K562 (cell line): ENCODE measurements at places on chromosomes 2 and 18. TPM values are rescaled to one million over a fixed set of nuclear protein-coding genes. Genes with fewer than 3 reads are reported as not detected.

The TANC1 gene
- 0.13 and 0.20 TPM in 2 replicates for total RNA-seq

The BCL2 gene
- total RNA-seq = 1.1 and 1.2 TPM in 2 replicates

The CHRNG gene
- not detected in 2 replicates for total RNA-seq

The NT5DC4 gene
- total RNA-seq = 4.7 and 6.8 TPM in 2 replicates

The CYP27A1 gene
- total RNA-seq = 0.20 and 0.34 TPM in 2 replicates

The RGPD4 gene
- total RNA-seq = not detected in 2 replicates

The PKDCC gene
- 1.3 and 1.5 TPM in 2 replicates for total RNA-seq

The CRIM1 gene
- total RNA-seq = 0.24 and 0.27 TPM in 2 replicates

The KCNG3 gene
- not detected in 2 replicates for total RNA-seq

The TRABD2A gene
- 0.31 and 0.33 TPM in 2 replicates for total RNA-seq

The SKOR2 gene
- not detected in 2 replicates for total RNA-seq

The GRP gene
- total RNA-seq = not detected in 2 replicates

- no peak for DNase-seq
Measured at GRCh38 chr2:184589261-184589660, 9.1 kb upstream of the ZNF804A start.

- no peak for DNase-seq
Measured at GRCh38 chr2:204127238-204127637, 190.7 kb downstream of the ICOS start.

DNA sequence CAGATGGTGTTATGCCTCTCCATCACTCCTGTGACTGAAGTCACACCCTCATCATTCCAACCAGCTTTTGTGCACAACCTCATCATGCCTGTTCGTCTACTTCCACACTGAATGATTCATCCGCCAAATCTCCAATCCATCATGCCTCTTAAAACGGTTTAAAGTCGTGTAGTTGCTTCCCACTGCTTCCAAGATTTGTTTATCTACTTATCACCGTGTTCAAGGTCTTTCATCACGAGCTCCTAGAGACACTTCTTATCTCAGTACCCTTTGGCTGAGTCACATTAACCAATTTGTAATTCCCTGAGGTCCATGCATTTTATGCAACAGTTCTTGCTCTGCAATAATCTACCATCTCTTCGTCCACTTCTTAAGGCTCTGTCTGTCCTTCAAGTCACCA, 592.3 kb upstream of the ID2 start:
- DNase-seq = no peak

DNA sequence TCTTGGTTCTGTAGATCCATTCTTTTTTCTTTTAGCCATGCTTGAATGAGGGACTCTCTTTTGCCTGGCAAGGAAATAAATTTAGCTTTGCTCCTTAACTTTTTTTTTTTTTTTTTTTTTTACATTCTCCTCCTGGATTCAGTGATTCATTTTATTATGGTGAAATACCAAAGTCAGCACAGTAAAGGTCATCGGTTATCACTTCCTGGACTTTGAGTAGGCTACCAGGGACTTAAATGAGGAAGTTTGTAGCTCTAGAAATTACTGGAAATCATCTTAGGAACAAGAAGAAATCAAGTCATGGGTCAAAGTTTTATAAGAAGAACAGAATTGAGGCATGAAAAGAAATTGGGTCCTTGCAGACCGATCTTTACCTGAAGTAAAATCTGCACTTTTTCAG, 75.0 kb downstream of the SOCS6 start:
- no peak for DNase-seq

GRCh38 chr2:136212426-136213378, 94.8 kb upstream of the CXCR4 start:
- no peak for DNase-seq

GRCh38 chr2:151315381-151315903, 26.0 kb upstream of the NMI start:
- no peak for DNase-seq

GRCh38 chr18:73520229-73520628, 627.4 kb downstream of the FBXO15 start:
- DNase-seq = no peak

- no peak for DNase-seq
Measured at GRCh38 chr2:168053676-168054075, 193.7 kb downstream of the STK39 start.

- DNase-seq = no peak
Measured at GRCh38 chr2:139230881-139231280, 450.7 kb upstream of the NXPH2 start.

GRCh38 chr18:58392324-58393000, 236.4 kb downstream of the ALPK2 start:
- DNase-seq = no peak

DNA sequence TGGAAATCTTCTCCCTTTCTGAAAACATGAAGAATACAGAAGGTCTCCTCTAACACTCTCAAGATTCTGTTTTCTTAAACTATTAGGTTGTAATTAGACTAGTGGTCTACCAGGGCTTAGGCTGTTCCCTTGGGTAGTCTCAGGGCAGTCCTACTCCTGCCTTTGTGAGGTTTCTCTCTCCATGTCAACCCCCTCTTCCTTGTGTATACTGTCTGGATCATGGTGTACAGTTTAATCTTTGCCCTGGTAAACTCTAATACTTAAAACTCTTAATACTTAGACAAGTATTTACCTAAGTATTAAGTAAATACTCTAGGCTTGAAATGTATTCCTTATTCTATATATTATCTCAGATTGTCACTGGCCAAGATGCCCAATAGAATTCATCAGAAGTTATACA, 480.3 kb upstream of the TNP1 start:
- no peak for DNase-seq

GRCh38 chr2:1886405-1886992, 142.2 kb upstream of the PXDN start:
- DNase-seq = peak; percentile 67

DNA sequence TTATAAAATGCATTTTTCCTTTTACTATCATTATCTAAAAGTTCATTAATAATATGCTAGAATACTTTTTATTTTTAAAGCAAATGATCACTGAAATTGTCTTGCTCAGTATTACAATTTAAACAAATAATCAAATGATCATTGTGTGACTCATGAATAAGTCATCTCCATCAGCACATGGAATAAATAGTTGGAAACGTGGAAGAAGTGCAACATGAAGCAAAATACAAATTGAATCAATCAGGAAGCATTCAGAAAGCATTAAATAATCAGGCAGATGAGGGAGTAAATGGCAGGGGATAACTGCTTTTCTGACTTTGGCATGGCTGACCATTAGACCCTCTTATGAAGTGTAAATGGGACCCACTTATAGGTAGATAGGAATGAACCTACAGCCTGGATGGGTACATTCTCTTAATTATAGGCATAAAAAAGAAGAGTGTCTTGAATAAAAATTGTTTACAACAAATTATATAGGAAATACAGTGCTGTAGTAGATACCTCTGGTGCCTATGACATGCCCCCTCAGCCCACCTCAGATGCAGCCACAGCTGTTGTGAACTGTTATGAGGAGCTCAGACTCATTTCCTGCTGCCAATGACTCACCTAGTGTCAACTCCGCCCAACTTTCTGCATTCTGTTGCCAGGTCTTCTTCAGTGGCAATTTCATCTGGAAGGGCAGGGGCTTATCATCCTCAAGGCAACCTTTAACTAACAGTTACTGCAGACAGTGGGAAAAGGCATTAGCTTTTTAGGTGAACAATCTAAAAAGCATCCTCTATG, 936.0 kb downstream of the TRIB2 start:
- DNase-seq = no peak

DNA sequence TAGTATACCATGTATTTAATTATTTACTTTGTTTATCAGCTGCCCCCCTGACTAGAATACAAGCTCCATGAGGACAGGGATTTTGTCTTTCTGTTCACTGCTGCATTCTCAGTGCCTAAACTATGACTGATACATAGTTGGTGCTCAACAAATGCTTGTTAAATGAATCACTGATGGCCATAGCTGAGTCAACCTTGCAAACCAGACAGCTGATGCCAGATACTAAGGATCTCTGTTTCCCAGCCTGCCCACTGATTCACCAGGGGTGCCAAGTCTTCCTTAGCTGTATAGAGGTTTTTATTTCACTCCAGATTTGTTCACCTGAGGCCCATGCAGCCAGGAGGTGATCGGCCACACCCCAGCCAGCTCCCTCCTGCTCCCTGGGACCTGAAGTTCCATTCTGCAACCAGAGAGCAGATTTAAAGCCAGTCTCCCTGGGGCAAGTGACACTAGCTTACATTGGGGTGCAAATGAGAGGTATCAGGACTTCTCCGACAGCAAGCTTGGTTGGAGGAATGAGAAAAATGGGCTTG, 92.2 kb downstream of the C1QL2 start:
- DNase-seq = no peak

- DNase-seq = no peak
Measured at GRCh38 chr2:158100411-158100810, 1.3 kb upstream of the UPP2 start.

DNA sequence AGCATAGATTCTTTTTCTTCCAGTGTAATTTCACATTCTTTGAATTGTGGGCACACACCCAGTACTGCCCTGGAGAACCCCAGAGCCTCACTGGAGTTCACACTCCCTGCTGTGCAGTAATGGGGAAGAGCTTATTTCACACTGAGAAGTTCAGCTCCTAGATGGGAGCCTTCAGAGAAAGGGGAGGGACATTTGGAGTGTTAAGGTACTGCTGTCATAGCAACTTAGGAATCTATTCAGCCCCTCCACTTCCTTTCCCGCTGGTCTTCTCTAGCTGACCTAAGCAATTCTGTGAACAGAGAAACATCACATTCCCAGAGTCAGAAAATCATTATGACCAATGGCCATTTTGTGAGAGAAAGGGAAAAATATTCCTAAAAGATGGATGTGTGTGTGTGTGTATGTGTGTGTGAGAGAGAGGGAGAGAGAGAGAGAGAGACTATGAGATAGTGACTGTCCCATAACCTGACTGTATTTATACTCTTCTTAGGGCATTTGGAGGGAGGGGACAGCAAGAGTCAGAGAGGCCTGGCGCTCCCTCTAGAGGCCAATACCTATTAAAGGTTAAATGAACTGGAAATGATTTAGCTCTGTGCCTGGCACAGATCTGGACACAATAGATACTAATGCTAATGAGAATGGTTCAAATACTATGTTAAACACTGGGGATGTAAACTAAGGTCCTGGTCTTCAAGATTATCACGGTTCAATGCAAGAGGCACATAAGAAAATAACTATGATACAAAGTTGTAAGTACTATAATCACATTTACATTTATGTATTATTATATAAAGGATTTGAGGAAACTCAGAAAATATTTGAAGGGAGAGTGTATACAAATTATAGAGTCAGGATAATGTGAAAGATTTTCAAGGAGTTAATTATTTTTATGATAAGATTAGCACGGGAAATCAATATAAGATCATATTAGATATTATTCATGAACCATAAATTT, 41.5 kb upstream of the RPE start:
- DNase-seq = peak; percentile 18

DNA sequence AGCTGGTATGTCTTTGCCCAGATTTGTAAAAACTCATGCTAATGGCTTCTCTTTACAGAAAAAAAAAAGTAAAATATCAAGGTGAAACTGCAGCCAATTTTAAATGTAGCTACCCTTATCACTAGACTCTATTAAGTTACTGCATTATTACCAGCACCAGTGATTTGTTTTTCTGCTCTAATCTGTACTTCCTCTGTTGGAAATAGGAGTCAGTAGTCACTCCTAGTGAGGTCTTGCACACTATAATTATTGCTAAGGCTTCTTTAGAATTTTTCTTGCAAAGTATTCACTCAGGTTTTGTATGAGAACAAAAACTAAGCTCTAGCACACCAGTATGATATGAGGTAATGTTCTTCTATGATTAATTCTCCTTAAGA, 215.5 kb downstream of the XIRP2 start:
- DNase-seq = no peak

GRCh38 chr18:26865557-26865956, at the start of gene AQP4:
AQP4 (minus strand) TSS chr18:26865707; CDS start chr18:26865689, 18 bp downstream.
- no peak for DNase-seq

DNA sequence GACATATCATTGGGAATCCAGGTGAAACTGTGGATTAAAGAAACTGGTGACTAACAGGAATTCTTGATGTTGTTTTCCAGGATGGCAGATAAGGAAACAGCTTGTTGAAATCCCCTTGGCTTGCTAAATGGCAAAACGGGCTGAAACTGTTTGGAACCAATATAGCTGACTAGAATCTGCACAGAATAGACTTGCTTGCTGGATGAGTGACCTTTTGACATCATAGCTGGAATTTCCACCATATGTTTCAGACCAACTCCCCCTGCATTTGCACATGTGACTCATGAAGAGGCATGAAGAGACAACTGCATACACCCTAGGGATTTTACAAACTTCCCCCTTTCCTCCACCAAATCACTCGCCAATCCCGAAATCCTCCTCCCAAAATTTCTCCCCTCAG, 87.7 kb upstream of the LYPD1 start:
- no peak for DNase-seq

GRCh38 chr2:107529146-107529545, 297.5 kb upstream of the RGPD4 start:
- no peak for DNase-seq

- no peak for DNase-seq
Measured at GRCh38 chr2:10638093-10638492, 51.7 kb downstream of the NOL10 start.
